Activated T-cell treated with anti-CD3 and anti-CD28 coated beads for 4 hours (primary cell): ENCODE measurements at places on chromosomes 11 and 22.

DNA sequence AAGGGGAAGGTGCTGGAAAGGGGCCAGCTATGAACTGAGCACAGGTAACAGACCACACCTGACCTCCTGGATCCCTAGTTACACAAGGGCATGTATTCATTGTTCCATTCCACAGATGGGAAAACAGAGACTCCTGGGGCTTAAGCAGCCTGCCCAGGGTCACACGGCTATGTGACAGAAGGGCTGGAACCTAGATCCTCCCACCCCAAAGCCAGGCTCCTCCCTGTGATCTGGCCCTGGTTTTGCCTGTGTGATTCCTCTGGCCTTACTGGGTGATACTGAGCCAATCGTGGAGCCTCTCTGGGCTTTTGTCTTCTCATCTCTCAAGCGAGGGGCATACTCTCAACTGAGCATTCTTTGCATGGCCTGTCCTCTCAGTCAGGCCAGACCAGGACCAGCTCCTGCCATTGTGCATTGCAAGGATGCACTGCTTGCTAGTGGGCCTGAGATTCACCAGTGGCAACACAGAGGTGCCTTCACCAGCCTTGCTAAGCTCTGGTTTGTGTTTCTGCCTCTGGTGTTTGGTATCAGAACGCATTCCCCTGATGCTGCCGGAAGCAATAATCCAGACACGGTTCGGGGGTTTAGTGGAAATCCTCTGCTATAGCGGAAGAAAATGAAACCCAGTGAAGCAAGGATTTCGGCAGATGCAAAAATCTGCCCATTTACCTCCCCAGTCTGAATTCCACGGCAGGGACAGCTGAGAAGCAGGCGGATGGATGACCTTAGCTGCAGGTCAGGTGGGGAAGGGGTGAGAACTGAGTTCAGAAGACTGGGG is 226.6 kb downstream of the ST3GAL4 start:
- DNase-seq: no peak

DNA sequence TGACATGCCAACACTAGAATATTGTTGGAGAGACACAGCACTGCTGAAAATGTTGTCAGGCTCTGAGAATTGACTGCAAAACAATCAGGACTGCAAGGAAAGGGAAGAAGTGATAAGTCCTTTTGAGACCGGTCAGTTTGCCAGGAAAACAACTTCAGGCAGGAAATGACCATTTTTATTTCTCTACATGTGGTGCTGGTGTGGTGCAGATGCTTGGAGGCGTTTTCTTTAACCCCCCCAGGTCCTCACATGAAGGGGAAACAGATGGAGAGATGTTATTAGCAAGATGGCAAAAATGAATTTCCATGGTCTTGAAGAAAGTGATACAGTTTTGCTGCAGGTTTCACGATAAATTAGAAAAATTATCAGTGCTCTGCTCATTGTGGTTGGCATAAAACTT is 5.7 kb downstream of the AP2A2 start:
- no peak for DNase-seq

DNA sequence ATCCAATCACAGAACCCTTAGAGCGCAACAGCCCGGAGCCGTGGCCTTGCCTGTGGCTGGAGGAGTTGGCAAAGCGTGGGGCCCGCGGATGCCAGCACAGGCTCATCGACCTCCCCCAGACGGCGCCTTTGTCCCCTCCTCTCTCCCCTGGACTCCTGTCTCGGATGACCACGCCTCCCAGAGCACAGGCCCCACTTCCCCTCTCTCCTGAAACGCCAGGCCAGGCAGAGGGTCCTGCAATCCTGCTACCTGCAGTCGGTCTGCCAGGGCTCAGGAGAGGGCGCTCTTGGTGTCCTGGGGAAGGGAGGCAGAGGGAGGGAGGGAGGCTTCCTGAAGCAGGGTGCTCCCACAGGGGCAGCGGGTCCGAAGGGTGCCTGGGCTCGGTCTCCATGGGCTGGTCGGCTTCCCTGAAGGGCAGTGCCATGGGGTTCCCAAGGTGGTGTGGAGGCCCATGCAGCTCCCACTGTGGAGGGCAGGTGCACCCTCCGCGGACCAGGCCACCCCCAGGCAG is 16.6 kb upstream of the TTLL12 start:
- no peak for DNase-seq

- DNase-seq: no peak
Measured at GRCh38 chr11:128587415-128587814, at the start of gene ETS1. Gene ETS1 (minus strand): TSS chr11:128587558. CDS start chr11:128573130, 14,428 bp downstream.

- no peak for DNase-seq
Measured at GRCh38 chr11:70299636-70300035, 29.1 kb downstream of the PPFIA1 start.

DNA sequence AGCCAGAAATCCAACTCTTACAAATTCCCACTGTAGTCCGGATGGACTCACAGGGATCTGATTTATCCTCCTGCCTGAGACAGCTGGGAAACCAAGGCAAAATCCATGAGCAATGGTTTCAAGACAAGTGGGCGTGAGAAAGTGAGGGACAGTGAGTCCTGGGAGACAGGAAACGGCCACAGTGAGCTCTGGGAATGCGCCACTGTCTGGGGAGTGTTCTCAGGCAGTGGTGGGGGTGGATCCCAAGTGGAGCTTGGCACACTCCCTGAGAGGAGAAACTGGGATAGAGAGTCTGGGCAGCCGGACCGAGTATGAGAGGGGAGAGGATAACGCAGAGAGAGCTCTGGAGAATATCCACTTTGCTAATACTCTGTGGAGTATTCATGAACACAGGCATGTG is 9.8 kb downstream of the IL17REL start:
- DNase-seq: no peak

GRCh38 chr11:99565333-99565732 is 544.6 kb downstream of the CNTN5 start:
- no peak for DNase-seq

- peak; percentile 79 for DNase-seq
Measured at GRCh38 chr11:77047007-77047927, 13.1 kb downstream of the B3GNT6 start.

GRCh38 chr11:59429924-59430516 is 3.8 kb upstream of the OR5A2 start:
- peak; percentile 31 for DNase-seq

- no peak for DNase-seq
Measured at GRCh38 chr11:45021001-45021400, 70.3 kb upstream of the TP53I11 start.

GRCh38 chr11:69145050-69145380 is 10.7 kb upstream of the SMIM38 start:
- no peak for DNase-seq

DNA sequence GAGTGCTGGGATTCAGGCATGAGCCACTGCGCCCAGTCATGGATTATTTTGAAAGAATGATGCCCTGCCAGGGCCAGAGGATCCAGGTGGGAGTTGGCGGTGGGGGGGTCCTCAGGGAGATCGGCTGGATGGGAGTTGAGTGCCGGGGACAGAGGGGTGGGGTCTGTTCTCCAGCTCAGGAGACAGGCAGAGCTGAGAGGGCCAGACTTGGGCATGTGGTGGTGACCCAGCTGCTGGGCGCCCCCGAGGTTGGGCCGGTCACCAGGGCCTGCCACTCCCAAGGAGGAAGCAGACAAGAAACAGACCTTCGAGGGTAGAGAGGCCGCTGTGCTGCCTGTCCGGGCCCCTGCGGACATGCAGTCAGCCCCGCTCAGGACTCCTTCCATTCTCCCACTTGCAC is 11.8 kb upstream of the PRODH start:
- no peak for DNase-seq
